ENCODE measurements at places on chromosomes 4 and X.

DNA sequence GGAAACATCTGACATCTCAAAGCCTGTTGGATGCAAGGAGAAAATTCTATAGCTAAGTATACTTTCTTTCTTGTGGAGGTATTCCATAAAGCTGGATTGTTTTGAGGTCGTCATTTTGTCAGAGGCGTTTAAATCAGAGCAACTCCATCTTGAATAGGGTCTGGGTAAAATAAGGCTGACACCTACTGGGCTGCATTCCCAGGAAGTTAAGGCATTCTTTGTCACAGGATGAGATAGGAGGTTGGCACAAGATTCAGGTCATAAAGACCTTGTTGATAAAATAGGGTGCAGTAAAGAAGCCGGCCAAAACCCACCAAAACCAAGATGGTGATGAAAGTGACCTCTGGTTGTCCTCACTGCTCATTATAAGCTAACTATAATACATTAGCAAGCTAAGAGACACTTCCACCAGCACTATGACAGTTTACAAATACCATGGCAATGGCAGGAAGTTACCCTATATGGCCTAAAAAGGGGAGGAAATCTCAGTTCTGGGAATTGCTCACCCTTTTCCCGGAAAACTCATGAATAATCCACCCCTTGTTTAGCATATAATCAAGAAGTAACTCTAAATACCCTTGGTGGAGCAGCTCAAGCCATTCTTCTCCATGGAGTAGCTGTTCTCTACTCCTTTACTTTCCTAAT lies 11.9 kb downstream of the HSD17B13 start:
- DNase-seq, result no peak

DNA sequence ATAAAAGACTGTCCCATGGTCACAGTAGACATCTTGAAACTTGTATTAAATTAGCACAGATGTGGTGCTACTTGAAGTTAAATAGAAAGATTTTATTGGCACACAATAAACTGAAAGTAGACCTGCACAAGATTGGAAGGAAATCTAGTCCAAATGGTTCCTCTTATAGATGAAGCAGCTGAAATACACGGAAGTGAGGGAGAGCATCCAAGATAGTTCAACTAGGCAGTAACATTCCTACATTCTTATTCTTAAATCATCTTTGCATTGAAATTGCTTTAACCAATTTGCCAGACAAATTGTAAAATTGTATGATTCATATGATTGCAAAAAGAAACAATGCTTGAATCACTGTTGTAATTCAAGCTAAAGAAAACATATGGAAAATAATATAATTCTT lies 87.6 kb upstream of the VCX3B start:
- no peak for DNase-seq

DNA sequence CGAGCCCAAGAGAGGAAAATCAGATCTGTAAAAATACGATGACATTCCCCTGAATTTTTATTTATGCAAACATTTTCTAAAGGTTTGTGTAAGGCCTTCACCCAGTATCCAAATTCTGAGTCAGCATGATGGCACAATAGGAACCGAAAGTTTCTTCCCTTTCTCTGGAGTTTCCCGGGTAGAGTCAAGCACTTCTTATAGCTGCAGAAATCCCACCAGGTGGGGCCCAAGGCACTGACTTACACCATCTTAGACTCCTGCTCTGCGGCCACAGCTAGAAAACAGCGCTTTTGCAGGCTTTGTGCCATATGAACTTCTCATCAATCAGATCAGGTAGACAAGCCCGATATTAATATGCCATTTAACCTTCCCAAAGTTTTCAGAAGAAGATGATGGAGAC lies 13.4 kb downstream of the LEF1 start:
- DNase-seq, result no peak

DNA sequence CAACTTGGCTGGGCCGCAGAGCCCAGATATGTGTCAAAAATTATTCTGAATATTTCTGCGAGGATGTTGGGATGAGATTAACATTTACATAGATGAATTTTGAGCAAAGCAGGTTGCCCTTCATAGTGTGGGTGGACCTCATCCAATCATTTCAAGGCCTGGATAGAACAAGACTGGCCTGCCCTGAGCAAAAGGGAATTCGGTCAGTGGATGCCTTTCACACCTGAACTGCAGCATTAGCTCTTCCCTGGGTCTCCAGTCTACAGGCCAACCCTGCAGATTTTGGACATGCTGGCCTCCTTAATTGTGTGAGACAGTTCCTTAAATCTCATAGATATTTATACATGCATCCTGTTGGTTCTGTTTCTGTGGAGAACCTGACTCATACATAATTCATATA lies 32.4 kb upstream of the SLC10A4 start:
- no peak for DNase-seq

DNA sequence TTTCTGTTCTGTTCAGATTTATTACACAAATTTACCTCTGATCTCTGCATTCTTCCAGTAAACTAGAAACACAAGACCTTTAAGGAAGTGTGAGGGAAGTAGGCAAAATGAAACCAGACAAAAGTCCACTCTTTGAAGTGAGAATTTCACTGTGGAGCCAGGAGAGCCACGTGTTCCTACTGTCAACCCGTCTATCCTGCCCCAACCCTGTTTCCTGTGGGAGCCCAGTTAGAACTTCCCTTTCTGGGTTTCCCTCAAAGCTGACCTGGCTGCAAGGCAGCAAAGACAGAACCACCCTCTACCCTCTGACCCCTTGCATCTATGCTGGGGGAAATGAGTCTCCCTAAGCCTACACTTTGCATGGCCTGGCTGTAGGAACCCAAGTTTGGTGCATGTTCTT lies 40.0 kb downstream of the TMEM144 start:
- no peak for DNase-seq

DNA sequence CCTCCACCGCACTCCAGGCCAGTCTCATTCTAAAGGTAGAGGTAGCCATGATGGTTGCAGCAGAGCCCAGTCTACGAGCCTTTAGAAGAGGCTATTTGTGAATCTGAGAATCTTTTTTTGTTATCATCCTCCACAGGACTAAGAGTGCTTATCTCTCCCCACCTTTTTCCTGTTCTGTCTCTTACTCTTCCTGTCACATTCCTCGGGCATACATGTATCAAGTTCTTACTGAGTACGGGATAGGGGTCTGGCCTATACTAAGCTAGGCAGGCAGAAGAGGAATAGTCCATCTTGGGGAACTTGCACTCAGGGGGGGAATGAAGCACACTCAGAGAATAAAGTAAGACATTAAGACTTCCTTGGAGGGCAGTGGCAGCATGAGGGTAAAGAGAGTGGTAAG lies 25.7 kb downstream of the LAS1L start:
- DNase-seq, result no peak

DNA sequence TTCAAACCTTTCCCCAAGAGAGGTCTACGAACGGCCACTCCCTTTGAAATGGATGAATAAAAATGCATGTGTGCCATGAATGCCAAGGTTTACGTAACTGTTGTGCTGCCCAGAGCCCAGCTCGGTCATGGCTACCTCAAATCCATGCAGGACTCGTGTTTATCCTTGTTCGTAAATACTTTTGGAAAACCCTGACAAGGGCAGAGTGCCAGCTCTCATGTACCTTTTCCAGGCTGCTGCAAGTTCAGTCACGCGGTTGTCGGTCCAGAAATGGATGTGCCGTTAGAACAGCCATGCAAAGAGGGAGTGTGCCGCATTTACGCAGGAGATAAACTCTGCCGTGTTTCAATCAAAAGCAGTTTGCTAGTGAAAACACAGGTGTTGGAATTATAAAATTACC lies 123.4 kb downstream of the AMELX start:
- no peak for DNase-seq

- no peak for DNase-seq
Observed at GRCh38 chr4:184268584-184269160, 51.0 kb upstream of the ENPP6 start.

DNA sequence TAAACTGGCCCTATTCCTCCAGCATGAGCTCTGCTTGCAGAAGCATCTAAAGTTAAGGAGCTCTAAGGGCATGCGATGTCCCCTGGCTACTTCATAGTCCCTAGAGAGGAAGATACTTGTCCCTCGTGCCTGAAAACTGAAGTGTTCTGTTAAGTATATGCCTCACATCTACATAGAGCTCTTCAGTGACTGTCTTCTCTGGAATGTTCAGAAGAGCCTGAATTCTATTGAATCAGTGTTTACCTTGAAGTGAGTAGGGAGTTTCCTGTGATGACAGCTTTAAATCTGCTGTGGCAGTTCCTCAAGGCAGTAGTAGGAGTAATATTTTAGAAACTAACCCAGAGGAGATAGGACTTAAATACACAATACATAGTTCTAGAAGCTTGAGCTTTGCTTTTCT lies 111.2 kb downstream of the ZNF518B start:
- no peak for DNase-seq

- no peak for DNase-seq
Observed at GRCh38 chr4:141339391-141339790, 118.7 kb downstream of the ZNF330 start.

DNA sequence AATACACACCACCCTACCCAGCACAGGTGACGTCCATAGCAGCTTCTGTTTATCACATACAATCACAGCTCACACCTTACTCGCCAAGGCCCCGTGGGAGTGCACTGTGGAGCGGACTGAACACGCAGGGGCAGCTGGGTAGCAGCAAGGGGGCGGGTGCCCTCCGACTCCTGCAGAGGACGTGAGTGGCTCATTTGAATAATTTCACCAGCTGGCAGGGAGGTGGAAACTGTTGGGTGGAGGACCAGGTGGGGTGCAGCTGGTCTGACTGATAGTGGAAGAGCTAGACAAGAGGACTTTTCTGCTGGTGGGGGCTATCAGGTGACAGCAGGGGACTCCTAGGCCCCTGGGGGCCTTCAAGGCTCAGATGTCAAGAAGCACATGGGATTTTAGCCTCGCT lies 16.3 kb downstream of the MAN2B2 start:
- no peak for DNase-seq

GRCh38 chr4:184515606-184516005 lies 41.3 kb upstream of the IRF2 start:
- DNase-seq, result no peak

DNA sequence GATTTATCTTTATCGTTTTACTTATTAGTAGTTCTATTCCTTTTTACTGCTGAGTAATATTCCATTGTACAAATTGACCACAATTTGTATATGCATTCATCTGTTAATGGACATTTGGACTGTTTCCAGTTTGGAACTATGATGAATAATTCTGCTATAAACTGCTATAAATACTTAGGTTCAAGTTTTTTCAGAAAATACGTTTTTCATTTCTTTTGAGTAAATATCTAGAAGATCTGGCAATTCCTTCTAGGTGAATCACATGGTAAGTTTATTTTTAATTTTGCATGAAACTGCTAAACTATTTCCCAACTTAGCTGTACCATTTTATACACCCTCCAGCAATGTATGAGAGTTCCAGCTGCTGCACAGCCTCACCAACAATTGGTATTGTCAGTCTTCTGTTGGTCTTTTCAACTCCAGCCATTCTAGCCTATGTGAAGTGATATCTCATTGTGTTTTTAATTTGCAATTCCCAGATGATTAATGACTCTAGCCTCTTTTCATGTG lies 22.2 kb downstream of the LIN54 start:
- DNase-seq, result no peak

GRCh38 chrX:108292053-108292452 lies 146.2 kb downstream of the COL4A6 start:
- no peak for DNase-seq

DNA sequence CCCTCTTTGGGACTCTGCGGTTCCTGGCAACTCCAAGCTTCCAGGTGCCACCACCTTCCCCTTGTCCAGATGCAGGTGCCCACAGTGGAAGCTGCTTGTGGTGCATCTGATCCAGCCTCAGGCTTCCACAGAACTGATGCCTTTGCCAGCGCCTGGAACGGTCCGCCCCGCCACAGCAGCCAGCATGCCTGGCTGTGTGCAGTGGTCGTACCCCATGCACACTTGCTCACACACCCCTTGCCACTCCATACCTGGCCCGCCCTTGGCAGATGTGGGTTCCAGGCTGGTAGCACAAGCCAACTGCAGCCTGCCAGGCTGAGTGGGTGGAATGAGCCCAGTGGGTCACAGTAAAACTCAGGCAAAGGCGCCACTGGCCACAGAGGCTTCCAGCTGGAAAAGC lies 240.5 kb downstream of the PPP4R3C start:
- no peak for DNase-seq

DNA sequence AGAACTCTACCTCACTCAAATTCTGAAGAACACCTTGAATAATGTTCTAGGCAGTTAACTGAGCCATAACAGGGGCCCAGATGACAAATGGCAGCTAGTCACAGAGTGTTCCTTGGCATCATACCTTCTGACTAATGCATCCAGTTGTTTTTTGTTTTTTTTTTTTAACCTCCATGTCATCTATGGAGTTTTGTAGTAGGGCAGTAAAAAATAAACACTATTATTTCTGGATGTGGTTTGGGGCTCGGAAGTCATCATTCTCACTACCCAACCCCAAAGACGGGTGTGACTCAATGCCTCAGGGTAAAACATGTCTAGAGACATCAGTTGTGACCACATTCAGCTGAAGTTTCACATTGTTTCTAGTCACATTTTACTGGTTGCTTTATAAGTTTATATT lies 31.2 kb upstream of the MCF2 start:
- no peak for DNase-seq

DNA sequence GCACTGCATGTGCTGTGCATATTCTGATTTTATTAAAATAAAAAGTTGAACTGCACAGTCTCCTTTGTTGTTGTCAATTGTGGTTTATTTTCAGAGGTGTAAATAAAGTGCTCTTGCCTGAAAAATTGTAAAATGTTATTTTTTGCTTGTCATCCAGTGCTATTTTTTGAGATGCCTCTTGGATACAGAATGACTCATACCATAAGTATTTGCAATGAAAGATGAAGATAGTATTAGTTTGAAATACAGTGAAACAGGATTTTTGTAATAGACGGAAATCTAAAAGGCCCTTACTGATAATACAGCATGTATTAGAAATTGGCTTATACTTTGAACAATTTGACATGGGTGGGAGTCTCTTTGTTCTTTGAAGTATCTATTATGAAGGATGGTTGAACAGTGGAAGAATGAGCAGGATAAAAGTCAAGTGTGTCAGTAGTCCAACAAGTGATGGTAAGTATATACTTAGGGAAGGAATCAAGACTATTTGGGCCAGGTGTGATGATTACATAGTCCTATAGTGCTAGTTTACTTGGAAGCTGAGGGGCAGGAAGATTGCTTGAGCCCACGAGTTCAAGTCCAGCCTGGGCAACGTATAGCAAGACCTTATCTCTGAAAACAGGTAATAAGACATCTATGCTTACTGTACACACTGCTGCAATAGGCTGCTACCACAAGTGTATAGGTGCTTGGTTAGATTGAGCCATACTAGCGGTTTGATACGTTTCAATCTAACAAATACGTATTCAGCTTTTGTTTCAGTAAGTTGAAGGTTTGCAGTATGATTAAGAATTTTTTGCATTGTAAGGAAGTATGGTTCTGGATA lies 16.4 kb downstream of the DDX3X start:
- DNase-seq, result no peak

- DNase-seq, result no peak
Observed at GRCh38 chrX:3757510-3758025, 44.1 kb upstream of the PRKX start.

DNA sequence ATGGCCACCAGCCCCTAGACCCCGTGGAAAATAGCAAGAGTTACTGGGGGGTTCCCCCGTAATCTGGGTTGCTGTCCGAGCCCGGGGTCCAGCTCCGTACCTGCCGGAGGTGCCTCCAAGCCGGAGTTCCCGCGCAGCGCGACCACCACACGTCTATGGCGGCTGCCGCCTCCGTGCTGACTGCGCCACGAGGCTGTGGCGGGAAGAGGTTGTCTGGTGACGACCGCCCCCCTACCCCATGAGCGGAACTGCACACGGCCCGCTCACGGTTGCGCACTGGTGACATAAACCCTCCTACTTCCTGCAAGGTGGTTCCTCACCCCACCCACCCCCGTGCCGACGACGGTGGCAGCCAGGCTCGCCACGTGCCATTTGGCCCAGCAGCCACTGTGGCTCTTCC lies at the start of gene PNMA5:
TSS of gene PNMA5 (minus strand) at position 184 of the 400 bp plus-strand sequence. CDS start 2,518 bp downstream, outside the sequence.
- no peak for DNase-seq

- DNase-seq, result no peak
Observed at GRCh38 chr4:48255959-48256342, 13.7 kb downstream of the TEC start.

Measured in CD4-positive, alpha-beta T cell (primary cell).